Activated CD4-positive, alpha-beta T cell treated with anti-CD3 and anti-CD28 coated beads for 36 hours (primary cell): ENCODE measurements at places on chromosomes 6 and 20. TPM values are rescaled to one million over a fixed set of nuclear protein-coding genes. Genes with fewer than 3 reads are reported as not detected.

Gene NHSL1
- 0.70 TPM for total RNA-seq

Gene HELZ2
- 18.7 TPM for total RNA-seq

Gene LY6G6D
- total RNA-seq: not detected

Gene PDE7B
- 1.1 TPM for total RNA-seq

Gene KCNK5
- 12.7 TPM for total RNA-seq

- peaks cover 15% of the 10 kb centered on the region for H3K36me3 ChIP-seq
- peak overlapping the region; percentile 94 for H3K4me3 ChIP-seq
- no peak for DNase-seq
- H3K27ac ChIP-seq: peak overlapping the region; percentile 96
- no peaks in the 10 kb centered on the region for H3K27me3 ChIP-seq
Observed at GRCh38 chr6:135054226-135054568, 425 bp downstream of the HBS1L start.

- DNase-seq: no peak
- H3K27ac ChIP-seq: peak overlapping the region; percentile 97
- H3K4me1 ChIP-seq: peaks cover 87% of the 10 kb centered on the region
Observed at GRCh38 chr6:142845143-142845571, 99.8 kb downstream of the HIVEP2 start.

GRCh38 chr6:127776320-127776719 lies 124.5 kb downstream of the THEMIS start:
- H3K36me3 ChIP-seq: peaks cover 22% of the 10 kb centered on the region
- peaks cover 52% of the 10 kb centered on the region for H3K4me1 ChIP-seq
- H3K4me3 ChIP-seq: no peak overlapping the region
- DNase-seq: peak; percentile 52
- H3K27ac ChIP-seq: peak overlapping the region; percentile 73
- H3K27me3 ChIP-seq: no peaks in the 10 kb centered on the region

GRCh38 chr20:41308290-41308711 lies 9.2 kb downstream of the ZHX3 start:
- no peaks in the 10 kb centered on the region for H3K36me3 ChIP-seq
- no peak overlapping the region for H3K27ac ChIP-seq
- peaks cover 2% of the 10 kb centered on the region for H3K4me1 ChIP-seq

GRCh38 chr6:116059713-116060571 lies 749 bp downstream of the FRK start:
- H3K4me1 ChIP-seq: no peaks in the 10 kb centered on the region
- peaks cover 4% of the 10 kb centered on the region for H3K27me3 ChIP-seq
- no peaks in the 10 kb centered on the region for H3K36me3 ChIP-seq
- H3K27ac ChIP-seq: no peak overlapping the region

- DNase-seq: peak; percentile 41
- H3K4me1 ChIP-seq: no peaks in the 10 kb centered on the region
- no peak overlapping the region for H3K27ac ChIP-seq
- H3K27me3 ChIP-seq: peaks cover 5% of the 10 kb centered on the region
- H3K36me3 ChIP-seq: no peaks in the 10 kb centered on the region
- H3K4me3 ChIP-seq: no peak overlapping the region
Observed at GRCh38 chr6:43952746-43953145, 174.5 kb downstream of the MRPL14 start.

DNA sequence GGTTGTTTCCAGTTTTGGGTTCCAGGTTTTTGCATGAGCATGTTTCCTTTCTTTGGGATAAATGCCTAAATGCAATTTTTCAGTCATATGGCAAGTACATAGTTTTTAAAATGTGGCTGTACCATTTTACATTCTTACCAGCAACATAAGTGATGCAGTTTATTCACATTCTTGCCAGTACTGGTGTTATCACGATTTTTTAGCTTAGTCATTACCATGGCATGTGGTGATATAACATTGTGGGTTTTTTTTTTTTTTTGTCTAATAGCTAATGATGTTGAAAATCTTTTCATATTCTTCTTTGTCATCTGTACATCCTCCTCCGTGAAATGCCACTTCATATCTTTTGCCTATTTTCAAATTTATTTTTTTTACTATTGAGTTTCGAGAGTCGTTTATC lies 2.9 kb upstream of the TDRD6 start:
- no peak overlapping the region for H3K4me3 ChIP-seq
- H3K27ac ChIP-seq: no peak overlapping the region
- H3K36me3 ChIP-seq: no peaks in the 10 kb centered on the region
- H3K4me1 ChIP-seq: no peaks in the 10 kb centered on the region
- peaks cover 10% of the 10 kb centered on the region for H3K27me3 ChIP-seq

DNA sequence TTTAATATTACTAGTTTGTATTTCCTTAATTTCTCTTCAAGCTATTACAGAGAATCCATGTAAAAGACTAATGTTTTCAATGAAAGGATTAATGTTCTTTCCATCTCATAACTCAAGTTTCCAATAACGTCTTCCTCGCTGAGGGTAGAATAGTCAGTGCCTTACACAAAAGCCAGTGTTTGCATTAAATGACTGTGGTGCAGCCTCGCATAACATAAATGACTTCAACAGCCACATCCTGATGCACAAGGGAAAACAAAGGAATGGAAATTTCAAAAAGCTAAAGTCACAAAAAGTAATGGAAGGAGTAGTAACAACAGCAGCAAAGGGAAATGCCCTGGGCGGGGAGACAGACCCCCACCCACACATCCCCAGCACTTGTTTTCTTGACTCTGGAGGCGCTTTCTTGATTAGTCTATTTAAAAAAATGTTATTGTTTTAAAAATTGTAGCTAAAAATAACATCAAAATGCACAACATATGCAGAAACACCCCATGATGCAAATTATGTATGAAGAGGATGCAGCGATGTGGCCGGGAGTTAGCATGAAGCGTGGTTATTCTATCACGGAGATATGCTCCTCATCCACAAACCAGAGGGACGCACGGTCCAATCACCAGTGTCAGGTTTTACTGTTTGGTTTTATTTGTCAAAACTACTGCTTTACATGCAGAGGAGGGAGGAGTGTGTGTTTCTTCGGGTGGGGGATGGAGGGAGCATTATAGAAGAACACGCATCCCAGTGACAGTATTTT lies 228.6 kb downstream of the GMPR start:
- H3K4me1 ChIP-seq: peaks cover 48% of the 10 kb centered on the region
- no peaks in the 10 kb centered on the region for H3K27me3 ChIP-seq
- DNase-seq: no peak
- peaks cover 19% of the 10 kb centered on the region for H3K36me3 ChIP-seq
- no peak overlapping the region for H3K4me3 ChIP-seq

- DNase-seq: no peak
- no peaks in the 10 kb centered on the region for H3K36me3 ChIP-seq
- no peaks in the 10 kb centered on the region for H3K27me3 ChIP-seq
- no peak overlapping the region for H3K27ac ChIP-seq
Observed at GRCh38 chr20:10953437-10953836, 279.6 kb upstream of the JAG1 start.

GRCh38 chr20:50323209-50323608 lies 132.6 kb downstream of the CEBPB start:
- peaks cover 9% of the 10 kb centered on the region for H3K4me1 ChIP-seq
- H3K27ac ChIP-seq: no peak overlapping the region
- DNase-seq: no peak
